CD8-positive, alpha-beta memory T cell (primary cell): ENCODE measurements at places on chromosomes 11 and 22. TPM values are rescaled to one million over a fixed set of nuclear protein-coding genes. Genes with fewer than 3 reads are reported as not detected.
A peak's percentile ranks its signal among the peaks of the same experiment; 100 is the strongest.

SLC22A6 gene
- polyA plus RNA-seq = not detected

SAA2 gene
- not detected for polyA plus RNA-seq

ALDH3B1 gene
- polyA plus RNA-seq = 0.12 TPM

TRIM49D1 gene
- not detected for polyA plus RNA-seq

CCDC87 gene
- polyA plus RNA-seq = not detected

DNA sequence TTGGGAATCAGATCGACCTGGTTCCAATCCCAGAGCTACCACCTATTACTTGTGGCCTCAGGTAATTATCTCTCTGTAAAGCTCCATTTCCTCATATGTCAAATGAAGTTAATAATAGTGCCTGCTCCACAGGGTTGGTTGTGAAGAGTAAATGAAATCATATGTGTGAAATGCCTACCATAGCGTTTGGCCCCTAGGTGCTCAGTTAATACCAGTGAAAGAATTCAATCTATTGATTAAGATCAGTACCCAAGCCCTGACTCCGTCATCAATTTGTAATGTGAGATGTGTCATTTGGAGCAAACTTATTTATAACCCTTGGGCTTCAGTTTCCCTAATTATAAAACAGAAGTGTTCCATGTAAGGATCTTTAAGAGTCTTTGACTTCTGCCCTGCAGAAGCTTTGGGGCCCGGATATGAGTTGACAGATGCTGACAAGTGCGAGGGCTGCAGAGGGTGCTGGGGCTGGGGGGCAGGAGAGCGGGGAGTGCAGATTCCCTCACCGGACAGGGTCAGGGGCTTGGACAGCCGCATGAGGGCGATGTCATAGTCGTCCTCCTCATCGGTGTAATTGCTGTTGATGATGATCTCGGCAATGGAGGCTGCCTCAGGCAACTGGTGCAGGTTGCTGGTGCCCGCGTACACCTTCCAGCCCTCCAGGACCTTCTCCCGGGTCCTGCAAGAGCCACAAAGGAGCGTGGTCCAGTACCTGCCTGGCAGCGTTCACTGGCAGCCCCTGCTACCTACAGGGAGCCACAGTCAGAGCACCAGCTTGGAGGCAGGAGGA, 20.9 kb downstream of the TMPRSS13 start:
- no peaks in the 10 kb centered on the region for H3K4me1 ChIP-seq
- no peaks in the 10 kb centered on the region for H3K27me3 ChIP-seq
- no peaks in the 10 kb centered on the region for H3K36me3 ChIP-seq
- no peak for DNase-seq
- peak overlapping the region; percentile 43 for H3K4me3 ChIP-seq
- peak overlapping the region; percentile 72 for H3K27ac ChIP-seq

- H3K27ac ChIP-seq = no peak overlapping the region
- H3K4me1 ChIP-seq = no peaks in the 10 kb centered on the region
Observed at GRCh38 chr11:116073854-116074837, 569.9 kb upstream of the CADM1 start.

GRCh38 chr11:2929950-2930703, 907 bp upstream of the PHLDA2 start:
- no peak for DNase-seq
- peak overlapping the region; percentile 31 for H3K27ac ChIP-seq
- H3K4me1 ChIP-seq = peaks cover 25% of the 10 kb centered on the region
- no peaks in the 10 kb centered on the region for H3K36me3 ChIP-seq

DNA sequence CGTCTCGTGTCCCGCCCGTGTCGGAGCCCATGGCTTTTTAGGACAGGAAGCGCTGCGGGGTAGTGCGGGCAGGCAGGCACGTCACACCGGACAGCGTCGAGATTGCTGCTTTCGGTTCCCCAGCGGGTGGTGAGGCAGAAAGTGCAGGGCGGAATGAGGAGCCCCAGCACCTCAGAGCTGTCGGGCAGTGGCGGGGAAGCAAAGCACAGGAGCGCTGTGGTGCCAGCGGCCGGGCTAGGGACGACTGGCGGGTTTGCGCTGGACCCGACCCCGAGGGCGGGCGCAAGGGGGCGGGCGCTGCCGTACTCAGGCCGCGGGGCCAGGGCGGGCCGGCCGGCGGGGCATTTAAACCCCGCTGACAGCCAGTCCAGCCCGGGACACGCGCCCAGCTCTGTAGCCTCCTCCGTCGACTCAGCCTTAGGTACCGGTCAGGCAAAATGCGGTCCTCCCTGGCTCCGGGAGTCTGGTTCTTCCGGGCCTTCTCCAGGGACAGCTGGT, at the start of gene SLC37A2:
Gene SLC37A2, plus strand, starts transcription at position 375 of the 498 bp plus-strand sequence. Its CDS starts 63 bp downstream, at position 438.
- no peaks in the 10 kb centered on the region for H3K36me3 ChIP-seq
- peaks cover 7% of the 10 kb centered on the region for H3K4me1 ChIP-seq

DNA sequence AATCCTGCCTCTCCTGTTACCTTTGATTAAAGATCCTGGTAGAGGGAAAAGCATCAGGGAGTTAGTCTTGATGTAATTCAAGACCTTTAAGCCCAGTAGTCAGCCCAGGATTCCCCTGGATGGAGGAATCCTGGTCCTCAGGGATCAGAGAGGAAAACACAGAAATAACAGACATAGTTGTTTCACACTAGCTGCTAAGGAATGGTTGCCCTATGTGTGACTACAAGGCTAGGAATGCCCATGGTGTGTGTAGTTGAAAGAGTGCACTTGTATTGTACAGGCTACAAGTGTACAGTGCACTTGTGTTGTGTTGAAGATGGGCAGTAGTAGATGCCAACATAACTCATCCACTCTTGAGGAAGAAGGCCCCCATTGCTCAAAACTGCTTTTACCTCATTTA, 226.8 kb downstream of the AASDHPPT start:
- no peaks in the 10 kb centered on the region for H3K27me3 ChIP-seq
- no peak for DNase-seq
- H3K4me3 ChIP-seq = no peak overlapping the region
- H3K36me3 ChIP-seq = no peaks in the 10 kb centered on the region
- H3K4me1 ChIP-seq = no peaks in the 10 kb centered on the region

GRCh38 chr11:109956124-109956793, 136.9 kb upstream of the ZC3H12C start:
- H3K27me3 ChIP-seq = no peaks in the 10 kb centered on the region
- no peaks in the 10 kb centered on the region for H3K4me1 ChIP-seq
- DNase-seq = no peak
- no peaks in the 10 kb centered on the region for H3K36me3 ChIP-seq

- no peaks in the 10 kb centered on the region for H3K36me3 ChIP-seq
- H3K27me3 ChIP-seq = no peaks in the 10 kb centered on the region
- H3K4me1 ChIP-seq = peaks cover 19% of the 10 kb centered on the region
- no peak overlapping the region for H3K27ac ChIP-seq
- DNase-seq = no peak
Observed at GRCh38 chr11:72789493-72790131, 4.2 kb downstream of the STARD10 start.

GRCh38 chr22:47200273-47201051, 438.0 kb downstream of the TBC1D22A start:
- no peaks in the 10 kb centered on the region for H3K27me3 ChIP-seq
- no peak overlapping the region for H3K27ac ChIP-seq
- no peaks in the 10 kb centered on the region for H3K4me1 ChIP-seq
- no peak overlapping the region for H3K4me3 ChIP-seq
- no peaks in the 10 kb centered on the region for H3K36me3 ChIP-seq

GRCh38 chr22:40216041-40216756, 38.5 kb downstream of the TNRC6B start:
- peak overlapping the region; percentile 1 for H3K4me3 ChIP-seq
- H3K27ac ChIP-seq = no peak overlapping the region
- H3K27me3 ChIP-seq = no peaks in the 10 kb centered on the region
- DNase-seq = peak; percentile 39

DNA sequence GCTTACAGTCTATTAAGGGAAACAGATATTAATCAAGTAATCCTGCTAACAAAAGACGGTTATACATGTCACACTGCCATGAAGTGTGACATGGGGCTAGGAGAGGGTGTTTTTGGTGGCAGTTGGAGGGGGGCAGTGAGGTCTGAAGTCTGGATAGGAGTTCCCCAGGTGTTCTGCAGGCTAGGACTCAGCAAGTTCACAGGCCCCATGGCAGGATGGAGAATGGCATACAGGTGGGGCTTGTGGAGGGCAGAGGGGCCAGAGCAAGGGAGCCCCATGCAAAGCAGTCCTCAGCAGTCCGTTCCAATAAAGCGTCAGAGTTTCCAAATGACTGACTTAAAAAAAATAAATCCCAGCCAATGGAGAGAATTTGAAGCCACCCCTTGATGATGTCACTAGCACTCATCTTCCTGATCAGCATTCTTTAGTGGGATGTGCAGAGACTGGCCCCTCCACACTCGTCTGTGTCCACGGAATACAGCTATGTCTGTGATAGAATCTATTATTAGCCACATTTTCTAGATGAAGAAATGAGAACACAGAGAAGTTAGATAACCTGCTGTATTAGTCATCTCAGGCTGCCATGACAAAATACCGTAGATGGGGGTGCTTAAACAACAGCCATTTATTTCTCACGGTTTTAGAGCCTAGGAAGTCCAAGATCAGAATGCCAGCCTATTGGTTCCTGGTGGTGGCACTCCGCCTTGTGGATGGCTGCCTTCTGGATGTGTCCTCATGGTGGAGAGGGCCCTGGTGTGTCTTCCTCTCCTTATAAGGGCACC, 32.6 kb downstream of the PRDM11 start:
- H3K27me3 ChIP-seq = peaks cover 7% of the 10 kb centered on the region
- H3K4me3 ChIP-seq = no peak overlapping the region
- peaks cover 10% of the 10 kb centered on the region for H3K4me1 ChIP-seq
- no peak overlapping the region for H3K27ac ChIP-seq

GRCh38 chr22:28243539-28243938, 324.5 kb upstream of the PITPNB start:
- no peak overlapping the region for H3K27ac ChIP-seq
- no peak for DNase-seq
- H3K27me3 ChIP-seq = no peaks in the 10 kb centered on the region
- no peaks in the 10 kb centered on the region for H3K4me1 ChIP-seq
- H3K36me3 ChIP-seq = no peaks in the 10 kb centered on the region
- H3K4me3 ChIP-seq = no peak overlapping the region

GRCh38 chr22:27461470-27461869, 340.1 kb downstream of the MN1 start:
- H3K27me3 ChIP-seq = no peaks in the 10 kb centered on the region
- H3K4me3 ChIP-seq = no peak overlapping the region
- no peaks in the 10 kb centered on the region for H3K36me3 ChIP-seq

DNA sequence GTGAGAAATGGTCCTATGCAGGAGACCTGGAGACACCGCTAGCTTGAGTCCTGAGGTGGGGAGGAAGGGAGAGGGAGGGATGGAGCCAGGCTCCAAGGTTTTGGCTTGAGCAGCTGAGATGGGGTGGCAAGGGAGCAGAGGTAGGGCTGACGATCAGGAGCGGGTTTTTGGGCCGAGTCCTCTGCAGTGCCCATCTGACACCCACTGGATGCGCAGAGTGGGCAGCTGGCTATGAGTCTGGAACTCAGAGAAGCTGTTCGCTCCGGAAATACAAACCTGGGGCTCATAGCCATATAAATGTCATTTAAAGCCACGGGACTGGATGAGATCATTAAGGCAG, 453 bp upstream of the MAFF start:
- peak overlapping the region; percentile 61 for H3K4me3 ChIP-seq
- H3K27ac ChIP-seq = peak overlapping the region; percentile 92
- no peaks in the 10 kb centered on the region for H3K36me3 ChIP-seq
- H3K4me1 ChIP-seq = peaks cover 29% of the 10 kb centered on the region

GRCh38 chr22:24455039-24455438, 27.6 kb downstream of the ADORA2A start:
- H3K4me1 ChIP-seq = no peaks in the 10 kb centered on the region
- no peak for DNase-seq
- no peaks in the 10 kb centered on the region for H3K27me3 ChIP-seq
- no peak overlapping the region for H3K4me3 ChIP-seq
- H3K27ac ChIP-seq = no peak overlapping the region

GRCh38 chr22:31753005-31753633, 700 bp upstream of the DEPDC5 start:
- H3K4me1 ChIP-seq = peaks cover 46% of the 10 kb centered on the region
- peak overlapping the region; percentile 70 for H3K4me3 ChIP-seq
- no peaks in the 10 kb centered on the region for H3K36me3 ChIP-seq
- H3K27me3 ChIP-seq = no peaks in the 10 kb centered on the region
